ENCODE measurements at places on chromosomes 6 and 20.
A peak's percentile ranks its signal among the peaks of the same experiment; 100 is the strongest.

GRCh38 chr6:123007885-123008284 lies 11.8 kb downstream of the CLVS2 start:
- no peak for DNase-seq

DNA sequence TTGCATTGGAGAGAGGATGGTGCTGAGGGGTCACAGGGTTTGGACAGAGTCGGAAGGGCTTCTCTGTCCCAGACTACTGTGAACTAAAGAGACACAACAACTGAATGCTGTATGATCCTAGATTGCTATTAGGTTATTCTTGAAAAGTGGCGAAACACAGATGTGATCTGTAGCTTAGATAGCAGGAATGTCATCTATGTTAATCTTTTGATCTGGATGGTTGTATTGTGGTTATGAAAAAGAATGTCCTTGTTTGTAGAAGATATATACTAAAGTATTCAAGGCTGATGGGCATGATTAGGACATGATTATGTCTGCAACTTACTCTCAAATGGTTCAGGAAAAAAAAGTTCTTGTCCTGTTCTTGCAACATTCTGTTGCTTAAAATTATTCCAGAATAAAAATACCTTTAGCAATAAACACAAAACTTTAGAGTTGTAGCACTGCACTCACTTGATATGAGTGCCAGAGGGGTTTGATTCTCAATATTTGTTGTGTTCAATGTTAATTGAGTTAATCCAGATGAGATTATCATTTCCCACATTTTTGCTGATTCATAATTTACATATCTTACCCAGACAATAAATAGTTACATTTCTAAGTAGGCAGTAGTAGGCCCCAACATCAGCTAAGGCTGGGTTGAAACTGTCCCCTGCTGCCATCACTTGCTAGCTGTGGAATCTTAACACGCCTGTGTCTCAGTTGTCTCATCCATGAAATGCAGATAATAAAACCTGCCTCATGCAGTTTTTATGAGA lies 645.2 kb downstream of the KIF16B start:
- no peak for DNase-seq

DNA sequence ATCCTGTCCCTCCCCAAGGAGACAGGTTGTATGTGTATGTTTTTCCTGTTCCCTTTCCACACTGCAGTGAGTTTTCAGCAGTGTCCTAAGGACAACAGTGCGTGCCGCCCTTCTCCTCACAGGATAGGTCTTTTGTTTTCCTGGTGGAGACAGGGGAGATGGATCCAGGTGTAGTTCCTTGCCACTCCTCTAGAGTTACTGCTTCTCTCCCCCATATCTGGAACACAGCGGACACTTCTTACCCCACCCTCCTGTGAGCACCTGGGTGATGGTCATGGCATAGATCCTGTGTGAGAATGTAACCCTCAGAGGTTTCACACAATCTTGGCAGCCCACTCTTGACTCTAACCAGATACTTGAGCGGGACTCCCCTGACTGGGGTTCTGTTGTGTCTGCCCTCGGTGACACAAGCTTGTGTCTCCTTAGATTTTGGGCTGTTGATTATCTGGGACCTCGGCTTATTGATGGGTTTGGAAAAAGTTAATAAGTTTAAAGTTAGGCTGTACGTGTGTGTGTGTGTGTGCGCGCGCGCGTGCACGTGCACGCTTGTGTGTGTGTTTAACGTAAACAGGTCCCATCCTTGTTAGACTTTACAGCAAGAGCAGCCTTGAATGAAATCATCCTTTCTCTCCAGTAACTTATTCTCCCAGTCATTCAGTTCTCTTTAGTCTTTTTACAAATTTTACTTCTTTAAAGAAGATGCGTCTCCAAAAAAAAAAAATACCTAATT lies 131.3 kb upstream of the EDN1 start:
- DNase-seq = no peak

- no peak for DNase-seq
Measured at GRCh38 chr20:20503777-20504530, 136.1 kb downstream of the INSM1 start.

- no peak for DNase-seq
Measured at GRCh38 chr6:143642403-143642802, 35.4 kb upstream of the PHACTR2 start.

- DNase-seq = no peak
Measured at GRCh38 chr6:68313911-68314310, 321.2 kb upstream of the ADGRB3 start.

DNA sequence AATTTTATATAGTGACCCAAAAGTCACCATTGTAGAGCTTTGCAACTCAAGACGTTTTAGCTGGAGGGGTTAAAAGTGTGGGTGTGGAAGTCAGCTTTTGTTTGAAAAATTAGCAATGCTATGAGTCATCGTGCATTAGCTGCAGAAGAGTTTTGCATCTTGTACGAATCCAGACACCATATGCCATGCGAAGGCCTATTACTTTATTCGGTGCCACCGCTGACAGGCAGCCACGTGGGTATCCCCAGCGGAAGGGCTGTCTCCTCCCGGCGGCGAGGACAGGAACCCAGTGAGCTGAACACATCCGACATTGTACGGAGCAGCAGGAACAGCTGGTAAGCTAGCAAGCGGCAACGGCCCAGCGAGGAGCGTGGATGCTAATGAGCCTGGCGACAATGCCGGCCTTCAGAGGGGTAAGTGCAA lies 84.4 kb downstream of the INSM1 start:
- peak; percentile 84 for DNase-seq

- DNase-seq = no peak
Measured at GRCh38 chr20:39876976-39877635, 811.9 kb downstream of the MAFB start.

GRCh38 chr6:111950661-111951496 lies 77.6 kb upstream of the FYN start:
- no peak for DNase-seq

GRCh38 chr20:51467956-51468626 lies 74.4 kb downstream of the NFATC2 start:
- DNase-seq = no peak

DNA sequence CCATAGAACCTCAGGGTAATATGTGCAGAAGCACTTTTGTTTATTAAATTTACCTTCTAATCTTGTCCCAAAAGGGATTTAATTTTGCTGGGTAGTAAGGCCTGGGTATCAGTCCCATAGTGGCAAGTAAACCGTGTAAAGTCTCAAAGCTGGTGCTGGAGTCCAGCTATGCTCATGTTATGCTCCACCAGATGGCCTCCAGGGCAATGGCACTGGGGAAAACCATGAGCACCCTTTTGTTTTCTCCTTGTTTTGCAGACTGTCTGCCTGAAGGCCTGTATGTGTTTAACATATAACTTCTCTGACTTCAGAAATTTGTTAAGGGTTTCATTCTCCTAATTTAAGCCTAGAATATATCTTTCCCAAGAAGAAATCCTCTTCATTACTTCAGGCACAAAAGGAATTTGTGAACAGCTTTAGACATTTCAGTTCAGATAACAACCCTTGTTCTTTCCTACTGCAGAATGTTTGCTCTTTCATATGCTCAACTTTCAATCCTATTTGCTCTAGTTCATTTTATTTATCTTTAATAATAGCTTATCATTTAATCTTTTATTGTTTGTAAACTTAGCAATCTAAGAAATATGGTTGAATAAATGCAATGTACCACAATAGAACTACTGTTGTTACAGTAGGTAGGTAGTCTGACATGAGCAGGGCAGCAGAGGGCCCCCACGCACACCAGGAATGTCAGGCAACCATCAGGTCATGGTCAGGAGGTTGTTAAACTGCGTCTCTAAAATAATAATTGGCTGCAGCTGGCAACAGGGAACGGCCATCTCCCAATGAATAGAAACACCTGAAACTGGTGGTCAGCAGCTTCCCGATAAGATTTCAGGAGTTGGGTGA lies 162.8 kb downstream of the TENT5A start:
- DNase-seq = no peak

DNA sequence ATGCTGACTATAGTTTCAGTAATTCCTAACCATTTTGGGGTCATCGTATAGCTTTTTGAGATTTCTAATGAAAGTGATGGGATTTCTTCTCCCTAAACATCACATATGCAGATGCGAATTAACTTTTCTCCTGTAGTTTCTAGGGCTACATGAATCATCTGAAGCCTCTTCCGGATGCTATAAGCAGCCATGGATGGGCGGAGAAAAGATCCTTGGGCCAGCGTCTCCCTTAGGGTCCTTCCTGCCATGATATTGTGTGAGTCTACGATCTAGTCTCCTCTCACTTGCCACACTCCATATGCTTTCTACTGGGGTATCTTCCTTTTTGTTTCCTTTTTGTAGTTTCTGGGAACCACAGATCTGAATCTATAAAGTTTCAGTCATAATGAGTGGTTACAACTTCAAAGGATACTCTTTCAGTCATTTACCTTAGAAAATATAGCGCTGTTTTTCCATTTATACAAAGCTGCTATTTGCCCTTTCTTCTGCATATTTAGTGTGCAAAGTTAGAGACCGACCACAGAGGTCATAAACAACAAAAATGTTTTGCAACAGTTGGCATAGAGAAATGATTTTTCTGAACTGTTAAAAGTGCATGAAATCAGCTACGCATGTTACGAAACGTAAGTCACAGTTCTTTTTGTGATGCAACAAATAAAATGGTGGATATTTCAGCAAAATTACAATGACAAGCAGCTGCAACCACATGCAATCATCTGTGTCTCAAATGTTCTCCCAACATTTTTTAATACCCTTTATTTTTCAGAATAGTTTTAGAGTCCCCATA lies 396.2 kb upstream of the SLC35B3 start:
- DNase-seq = no peak

GRCh38 chr6:139355777-139356445 lies 18.5 kb downstream of the CITED2 start:
- no peak for DNase-seq

DNA sequence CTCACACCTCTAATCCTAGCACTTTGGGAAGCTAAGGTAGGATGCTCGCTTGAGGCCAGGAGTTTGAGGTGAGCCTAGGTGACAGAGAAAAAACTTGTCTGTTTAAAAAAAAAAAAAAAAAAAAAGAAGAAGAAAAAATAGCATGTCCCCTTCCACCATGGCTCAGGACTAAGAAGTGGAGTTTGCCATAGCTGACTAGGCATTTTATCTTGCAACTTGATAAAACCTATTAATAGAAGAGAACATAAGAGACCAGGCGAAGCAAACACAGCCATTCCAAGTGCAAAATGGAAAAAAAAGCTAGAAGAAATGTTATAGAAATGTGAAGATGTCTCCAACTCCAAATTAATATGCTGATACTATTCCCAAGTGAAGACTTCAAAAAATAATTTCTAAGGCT lies 277.5 kb downstream of the MEI4 start:
- DNase-seq = no peak

- no peak for DNase-seq
Measured at GRCh38 chr6:109292420-109292819, 89.8 kb downstream of the CD164 start.

- no peak for DNase-seq
Measured at GRCh38 chr20:57108218-57108617, 158.2 kb downstream of the BMP7 start.

DNA sequence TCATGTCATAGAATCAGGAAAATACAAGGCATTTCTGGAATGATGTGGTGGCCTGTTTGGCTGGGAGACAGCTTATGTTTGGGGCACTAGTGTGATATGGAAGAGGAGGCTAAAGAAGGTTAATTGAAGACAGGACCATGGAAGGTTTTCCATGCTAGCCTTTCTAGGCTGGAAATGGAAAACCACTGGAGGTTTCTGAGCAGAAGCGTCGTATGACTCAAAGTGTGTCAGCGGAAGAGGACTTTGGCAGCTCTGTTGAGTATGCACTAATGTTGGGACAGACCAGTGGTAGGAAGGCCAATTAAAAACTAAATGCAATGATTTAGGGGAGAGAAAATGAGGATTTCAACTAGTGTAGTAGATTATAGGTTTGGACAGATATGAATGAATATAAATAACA lies 413.1 kb downstream of the PLCB1 start:
- no peak for DNase-seq

DNA sequence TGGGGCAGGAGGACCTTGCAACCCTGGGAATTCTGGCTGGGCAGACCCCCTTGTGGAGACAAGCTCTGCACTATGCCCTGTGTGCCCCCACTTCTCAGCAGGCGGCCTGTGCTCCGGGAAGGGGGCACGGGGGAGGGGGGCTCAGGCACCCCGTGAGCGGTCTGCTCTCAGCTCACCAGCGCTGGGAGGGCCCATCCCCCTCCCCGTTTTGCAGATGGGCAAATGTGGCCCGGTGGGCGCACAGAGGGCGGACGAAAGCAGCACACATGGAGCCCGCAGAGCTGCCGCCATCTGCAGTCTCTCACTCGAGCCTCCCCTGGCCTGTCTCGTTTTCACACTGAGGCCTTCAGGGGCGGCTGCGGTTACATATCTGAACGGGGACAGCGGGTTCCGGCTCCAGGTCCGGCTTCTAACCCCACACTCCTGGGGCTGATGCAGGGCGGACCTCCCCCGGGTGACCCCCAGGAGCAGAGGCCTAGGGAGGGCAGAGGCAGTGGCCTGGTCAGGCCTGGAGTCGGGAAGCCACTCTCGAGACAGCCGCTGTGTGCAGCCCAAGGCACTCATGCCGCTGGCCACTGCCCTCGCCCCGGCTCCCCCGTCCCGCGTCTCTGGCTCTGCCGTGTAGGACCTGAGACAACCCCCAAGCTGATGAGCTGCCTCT lies 13.9 kb downstream of the CHRNA4 start:
- no peak for DNase-seq

GRCh38 chr6:106085692-106085983 lies 498 bp upstream of the PRDM1 start:
- no peak for DNase-seq

DNA sequence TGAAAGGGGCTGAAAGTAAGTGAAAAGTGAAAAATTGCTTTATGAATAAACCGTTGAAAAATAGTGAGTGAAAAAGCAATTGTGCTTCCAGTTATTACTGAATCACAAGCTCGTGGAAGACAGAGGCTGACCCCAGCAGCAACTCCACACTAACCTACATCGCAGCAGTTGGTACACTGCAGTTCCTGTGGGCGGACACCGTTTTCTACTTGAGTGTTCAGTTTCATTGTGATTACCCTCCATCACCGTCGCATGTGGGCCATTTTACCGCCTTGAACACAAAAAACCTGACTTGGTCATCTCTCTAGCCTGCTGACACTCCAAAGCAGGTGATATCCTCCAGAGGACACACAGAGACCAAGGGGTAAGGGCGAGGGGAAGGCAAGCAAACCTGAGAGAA lies 28.4 kb downstream of the PRDM1 start:
- no peak for DNase-seq

- no peak for DNase-seq
Measured at GRCh38 chr6:148700047-148700715, 46.6 kb upstream of the UST start.

- DNase-seq = peak; percentile 77
Measured at GRCh38 chr20:10217721-10218410, 764 bp upstream of the SNAP25 start.

- no peak for DNase-seq
Measured at GRCh38 chr6:72975352-72975752, 249.9 kb downstream of the KHDC1L start.

- no peak for DNase-seq
Measured at GRCh38 chr6:132650429-132650828, 8.6 kb downstream of the TAAR1 start.

DNA sequence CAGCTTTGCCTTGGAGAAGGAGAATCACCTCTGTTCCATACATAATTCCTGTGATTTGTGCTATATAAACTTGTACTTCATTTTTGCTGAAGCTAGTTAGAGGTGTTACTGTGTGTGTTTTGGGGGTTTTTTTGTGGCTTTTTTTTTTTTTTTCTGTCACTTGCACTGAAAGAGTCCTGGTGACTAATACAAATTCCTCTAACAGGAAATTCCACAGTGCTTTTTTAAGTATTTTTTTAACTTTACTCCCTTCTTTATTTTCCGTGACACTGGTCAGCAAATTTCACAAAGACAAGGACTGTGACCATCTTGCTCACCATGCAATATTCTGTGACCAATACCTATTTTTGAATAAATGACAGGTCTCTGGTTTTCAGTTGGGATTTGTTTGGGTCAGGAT lies 110.5 kb downstream of the ISM1 start:
- no peak for DNase-seq

GRCh38 chr6:44629636-44630035 lies 242.1 kb downstream of the CDC5L start:
- no peak for DNase-seq
